ENCODE measurements at places on chromosomes 3 and 15.

- DNase-seq: no peak
Observed at GRCh38 chr3:189632242-189632641, 1.1 kb downstream of the TP63 start.

GRCh38 chr15:45497261-45497660 is 25.3 kb downstream of the SLC30A4 start:
- no peak for DNase-seq

GRCh38 chr15:82875411-82876003 is 66.1 kb downstream of the WHAMM start:
- no peak for DNase-seq

DNA sequence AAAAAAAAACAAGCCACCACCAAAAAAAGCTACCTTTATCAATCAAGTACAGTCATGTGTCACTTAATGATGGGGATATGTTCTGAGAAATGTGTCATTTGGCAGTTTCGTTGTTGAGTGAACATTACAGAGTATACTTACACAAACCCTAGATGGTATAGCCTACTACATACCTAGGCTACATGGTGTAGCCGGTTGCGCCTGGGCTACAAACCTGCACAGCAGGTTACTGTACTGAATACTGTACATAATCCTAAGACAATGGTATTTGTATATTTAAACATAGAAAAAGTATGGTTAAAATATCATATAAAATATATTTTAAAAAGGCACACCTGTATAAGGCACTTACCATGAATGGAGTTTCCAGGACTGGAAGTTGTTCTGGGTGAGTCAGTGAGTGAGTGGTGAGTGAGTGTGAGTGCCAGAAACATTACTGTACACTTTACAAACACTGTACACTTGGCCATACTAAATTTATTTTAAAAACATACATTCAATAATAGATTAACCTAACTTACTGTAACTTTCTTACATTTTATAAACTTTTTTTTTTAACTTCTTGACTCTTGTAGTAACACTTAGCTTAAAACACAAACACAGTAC is 25.9 kb upstream of the JMJD7 start:
- no peak for DNase-seq

DNA sequence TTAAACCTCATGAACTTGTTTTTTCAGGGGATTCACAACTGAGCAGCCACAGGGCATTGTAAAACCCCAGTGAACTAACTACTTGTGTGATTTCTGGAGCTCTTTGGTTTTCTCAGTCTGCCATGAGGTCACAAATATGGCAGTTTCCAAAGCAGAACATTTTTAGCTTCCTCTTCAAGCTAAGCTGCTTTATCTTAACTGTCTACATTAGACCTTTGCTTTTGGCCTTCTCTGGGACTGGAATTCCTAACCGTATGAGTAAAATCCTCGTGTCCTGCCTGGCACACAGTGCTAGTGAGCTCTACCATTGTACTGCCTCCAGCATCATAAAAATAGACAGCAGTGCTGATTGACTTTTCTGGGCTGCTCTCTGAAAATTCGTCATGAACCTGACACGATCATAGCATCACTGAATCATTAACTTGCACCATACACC is 22.1 kb downstream of the CDIN1 start:
- no peak for DNase-seq

- no peak for DNase-seq
Observed at GRCh38 chr3:31620656-31621055, 87.9 kb downstream of the STT3B start.

DNA sequence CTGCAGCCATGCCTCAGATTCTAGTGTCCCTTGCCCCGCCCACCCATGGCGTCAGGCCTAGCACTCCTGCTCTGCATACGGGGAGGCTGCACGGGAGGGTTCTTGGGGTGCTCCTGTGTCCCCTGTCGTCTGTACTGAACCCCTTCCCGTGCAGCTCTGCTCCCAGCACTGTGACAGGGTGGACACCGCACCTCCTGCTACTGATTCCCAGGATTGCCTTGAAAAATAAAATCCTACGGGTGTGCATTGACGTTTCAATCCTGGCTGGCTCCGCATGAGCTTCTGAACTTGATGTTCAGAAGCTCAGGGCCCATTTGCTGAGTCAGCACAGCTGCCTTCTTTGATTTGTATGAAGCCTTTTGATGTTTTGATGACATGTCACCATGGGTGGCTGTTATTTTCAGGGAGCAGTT is 176.4 kb downstream of the APBA2 start:
- no peak for DNase-seq

- no peak for DNase-seq
Observed at GRCh38 chr3:140388202-140388922, 289.5 kb upstream of the TRIM42 start.

GRCh38 chr15:88629071-88629470 is 7.9 kb downstream of the AEN start:
- no peak for DNase-seq

DNA sequence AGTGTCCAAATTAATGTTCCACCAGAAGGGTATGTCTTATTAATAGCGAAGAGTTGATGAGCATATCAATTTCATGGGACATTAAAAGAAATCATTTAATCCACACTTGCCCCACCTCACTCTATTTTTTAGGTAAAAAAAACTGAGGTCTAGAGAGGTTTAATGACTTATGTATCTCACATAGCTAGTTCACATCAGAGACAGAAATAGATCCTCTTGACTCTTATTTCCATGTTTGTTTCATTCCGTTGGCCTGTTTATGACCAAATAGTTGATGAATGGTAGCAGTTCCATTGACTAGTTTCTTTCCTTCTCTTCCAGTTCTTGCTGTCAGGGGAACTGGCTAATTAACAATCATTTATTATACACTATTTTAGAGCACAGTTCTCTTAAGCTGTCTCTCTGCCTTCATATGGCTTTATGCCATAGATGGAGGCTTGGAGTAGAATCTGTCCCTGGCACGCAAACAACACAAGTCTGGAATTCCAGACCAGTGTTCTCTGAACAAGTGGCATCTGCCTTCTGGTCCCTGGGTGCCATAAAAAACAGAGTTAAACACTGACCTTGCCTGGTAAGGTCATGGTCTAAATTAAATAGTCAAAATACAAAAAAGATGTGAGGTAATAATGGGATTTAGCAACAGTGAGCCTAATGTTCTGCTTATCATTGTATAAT is 220.0 kb upstream of the CGNL1 start:
- DNase-seq: no peak

DNA sequence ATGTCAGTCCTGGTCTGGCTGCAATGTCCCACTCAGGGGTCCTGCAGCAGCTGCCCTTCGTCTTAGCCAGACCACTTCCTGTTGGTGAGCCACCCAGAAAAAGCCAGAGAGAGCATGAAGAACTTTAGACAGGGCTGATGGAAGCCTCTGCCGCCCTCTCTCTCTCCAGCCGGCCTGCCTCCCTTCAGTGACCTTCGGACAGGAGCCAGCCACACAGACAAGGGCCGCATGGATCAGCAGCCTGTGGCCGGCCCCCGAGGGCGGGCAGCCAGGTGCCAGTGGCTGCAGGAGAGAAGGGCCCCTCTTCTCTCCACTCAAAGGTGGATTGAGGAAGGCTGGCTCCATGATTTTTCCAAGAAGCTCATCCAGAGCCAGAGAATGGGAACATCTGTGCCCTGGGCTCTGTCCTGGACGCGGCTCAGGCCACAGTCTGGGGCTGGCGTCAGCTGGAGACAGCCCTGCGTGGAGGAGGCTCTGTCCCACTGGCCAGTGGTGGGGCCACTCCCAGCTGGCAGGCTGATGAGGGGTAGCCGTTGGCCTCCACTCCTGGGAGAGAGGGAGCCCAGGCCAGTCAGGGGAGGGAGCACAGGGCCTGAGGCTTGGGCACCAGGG is 42.9 kb downstream of the ISG20 start:
- DNase-seq: no peak

DNA sequence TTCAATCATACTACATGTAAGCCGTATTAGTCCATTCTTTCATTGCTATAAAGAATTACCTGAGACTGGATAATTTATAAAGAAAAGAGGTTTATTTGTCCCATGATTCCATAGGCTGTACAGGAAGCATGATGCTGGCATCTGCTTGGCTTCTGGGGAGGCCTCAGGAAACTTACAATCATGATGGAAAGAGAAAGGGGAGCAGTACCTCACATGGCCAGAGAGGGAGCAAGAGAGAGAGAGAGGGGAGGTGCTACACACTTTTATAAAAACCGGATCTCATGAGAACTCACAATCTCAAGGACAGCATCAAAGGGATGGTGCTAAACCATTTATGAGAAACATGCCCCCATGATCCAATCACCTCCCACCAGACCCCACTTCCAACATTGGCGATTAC is 14.3 kb upstream of the CLASP2 start:
- DNase-seq: no peak

- DNase-seq: no peak
Observed at GRCh38 chr3:21542656-21543379, 208.2 kb downstream of the ZNF385D start.

DNA sequence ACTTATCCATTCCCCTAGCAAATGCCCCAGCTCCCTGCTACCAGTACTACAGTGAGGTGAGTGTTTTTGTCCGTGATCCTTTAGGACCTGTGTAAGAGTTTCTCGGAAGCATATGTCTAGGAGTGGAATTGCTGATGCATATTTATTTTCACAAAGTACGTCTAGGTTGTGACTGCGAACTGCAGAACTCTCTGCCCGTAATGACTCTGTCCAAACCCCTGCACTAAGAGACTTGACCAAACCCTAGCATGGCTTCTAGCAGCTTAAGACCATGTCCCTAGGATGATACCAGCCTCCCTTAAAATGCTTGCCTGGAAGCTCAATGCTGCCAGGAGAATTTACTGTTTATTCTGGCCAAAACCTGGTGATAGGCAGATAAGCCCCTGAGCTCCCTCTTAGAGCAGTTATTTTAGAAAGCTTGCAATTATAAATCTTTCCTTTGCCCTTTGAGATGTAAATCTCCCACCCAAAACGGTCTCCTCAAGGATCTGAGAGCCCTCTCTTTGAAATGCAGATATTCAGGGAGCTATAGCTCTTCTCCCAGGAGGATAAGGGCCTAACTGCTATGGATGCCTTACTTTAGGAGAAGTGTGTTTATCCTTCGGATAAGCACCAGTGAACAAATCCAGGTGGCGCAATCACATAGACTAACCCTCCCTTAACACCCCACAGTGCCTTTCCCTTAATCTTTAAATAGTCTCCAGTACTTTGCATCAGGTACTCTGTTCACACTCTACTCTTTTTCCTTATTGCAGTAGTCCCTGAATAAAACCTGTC is 14.7 kb upstream of the CA12 start:
- DNase-seq: no peak

DNA sequence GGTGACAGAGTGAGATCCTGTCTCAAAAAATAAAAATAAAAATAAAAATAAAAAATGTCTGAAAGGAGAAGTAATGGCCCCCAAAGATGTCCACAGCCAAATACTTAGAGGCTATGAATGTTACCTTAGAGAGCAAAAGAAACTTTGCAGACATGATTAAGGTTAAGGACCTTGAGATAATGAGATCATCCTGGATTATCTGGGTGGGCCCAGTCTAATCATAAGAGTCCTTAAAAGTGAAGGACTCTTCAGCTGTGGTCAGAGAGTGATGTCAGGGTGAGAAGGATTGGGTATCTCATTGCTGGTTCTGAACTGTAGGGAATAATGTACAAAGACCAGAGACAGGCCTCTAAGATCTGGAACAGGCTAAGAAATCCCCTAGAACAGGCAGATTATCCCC is 84.9 kb upstream of the POU1F1 start:
- DNase-seq: no peak

DNA sequence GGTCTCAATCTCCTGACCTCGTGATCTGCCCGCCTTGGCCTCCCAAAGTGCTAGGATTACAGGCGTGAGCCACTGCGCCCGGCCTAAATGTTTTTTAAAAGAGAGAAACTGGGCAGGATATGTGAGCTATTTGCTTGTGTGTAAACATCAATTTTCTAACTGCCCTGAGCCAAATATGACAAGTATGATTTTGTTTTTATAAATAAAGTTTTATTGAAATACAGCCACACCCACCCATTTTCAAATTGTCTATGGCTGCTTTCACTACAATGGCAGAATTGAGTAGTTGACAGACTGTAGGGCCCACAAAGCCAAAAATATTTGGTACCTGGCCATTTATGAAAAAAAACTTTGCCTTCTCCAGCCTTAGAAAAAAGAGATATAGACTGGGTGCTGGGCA is 15.9 kb upstream of the HDC start:
- no peak for DNase-seq

DNA sequence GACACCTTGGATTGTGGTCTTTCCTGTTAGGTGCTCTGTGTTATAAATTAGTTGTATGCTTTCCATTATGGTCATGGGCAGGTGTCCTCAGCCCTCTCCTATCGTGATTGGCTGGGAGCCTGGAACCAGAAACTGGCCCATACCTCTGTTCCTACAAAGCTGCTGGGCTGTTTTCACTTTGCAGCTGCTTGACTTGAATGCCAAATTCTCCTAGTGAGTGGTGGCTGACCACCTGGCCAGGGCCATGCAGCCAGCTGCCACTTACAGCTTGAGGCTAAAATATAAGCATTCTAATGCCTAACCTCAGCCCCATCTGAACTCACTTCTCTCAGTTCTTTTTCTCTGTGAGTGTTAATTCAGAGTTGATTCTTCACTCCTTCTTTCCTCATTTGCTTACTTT is 239.3 kb upstream of the GBE1 start:
- DNase-seq: no peak

GRCh38 chr15:31560643-31561042 is 234.0 kb downstream of the KLF13 start:
- DNase-seq: no peak

DNA sequence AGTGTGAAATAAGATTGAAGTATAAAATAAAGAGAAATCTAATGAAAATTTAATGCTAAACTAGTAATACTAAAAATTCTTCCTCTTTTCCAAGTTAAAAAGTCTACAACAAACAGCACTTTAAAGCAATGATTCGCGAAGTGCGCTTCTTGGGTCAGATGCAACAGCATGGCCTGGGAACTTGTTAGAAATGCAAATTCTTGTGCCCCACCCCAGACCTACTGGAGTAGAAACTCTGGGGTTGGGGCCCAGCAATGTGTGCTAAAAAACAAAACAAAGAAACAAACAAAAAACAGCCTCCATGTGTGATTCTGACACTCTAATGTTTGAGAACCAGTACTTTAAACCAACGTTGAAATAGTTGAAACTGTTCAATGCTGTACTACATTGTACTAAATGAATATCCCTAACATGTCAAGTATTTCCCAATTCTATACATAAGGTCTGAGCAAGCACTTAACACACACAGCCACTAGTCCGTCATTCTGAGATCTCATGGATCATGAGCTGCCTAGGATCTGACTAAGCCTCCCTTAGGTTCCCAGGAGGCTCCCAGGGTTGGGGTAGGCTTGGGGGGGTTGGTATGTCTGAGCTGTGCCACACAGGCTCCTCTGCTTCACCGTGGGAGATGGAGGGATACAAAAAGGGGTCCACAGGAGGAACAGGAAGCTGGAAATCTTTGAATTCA is 6.1 kb downstream of the RASGRP1 start:
- no peak for DNase-seq

- DNase-seq: no peak
Observed at GRCh38 chr3:195809796-195810454, 1.8 kb downstream of the MUC4 start.

Measured in central memory CD8-positive, alpha-beta T cell (primary cell).